GM12865 (cell line): ENCODE measurements at places on chromosomes 2 and 18.

GRCh38 chr2:46325182-46325928 is 28.1 kb downstream of the EPAS1 start:
- no peak for DNase-seq

- DNase-seq = no peak
Measured at GRCh38 chr2:201267278-201268030, 7.1 kb downstream of the CASP8 start.

DNA sequence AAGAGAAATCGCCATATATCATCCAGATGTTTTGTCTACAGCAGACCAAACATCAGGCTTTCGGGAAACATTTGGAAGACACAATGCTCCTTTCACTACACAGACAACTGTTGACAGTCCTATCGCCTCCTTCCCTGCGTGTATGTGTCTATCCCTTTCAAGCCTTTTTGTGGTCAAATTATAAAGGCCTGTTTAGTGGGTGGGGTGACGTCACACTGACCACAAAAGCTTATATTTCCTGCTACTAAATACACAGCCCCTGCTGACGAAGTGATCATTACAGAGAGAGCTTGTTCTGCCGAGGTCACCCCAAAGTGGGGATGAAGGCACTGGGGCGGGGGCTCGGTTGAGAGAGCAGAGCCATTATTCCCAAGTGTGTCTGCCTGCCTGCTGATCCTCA is 302.7 kb upstream of the TNP1 start:
- DNase-seq = peak; percentile 62

DNA sequence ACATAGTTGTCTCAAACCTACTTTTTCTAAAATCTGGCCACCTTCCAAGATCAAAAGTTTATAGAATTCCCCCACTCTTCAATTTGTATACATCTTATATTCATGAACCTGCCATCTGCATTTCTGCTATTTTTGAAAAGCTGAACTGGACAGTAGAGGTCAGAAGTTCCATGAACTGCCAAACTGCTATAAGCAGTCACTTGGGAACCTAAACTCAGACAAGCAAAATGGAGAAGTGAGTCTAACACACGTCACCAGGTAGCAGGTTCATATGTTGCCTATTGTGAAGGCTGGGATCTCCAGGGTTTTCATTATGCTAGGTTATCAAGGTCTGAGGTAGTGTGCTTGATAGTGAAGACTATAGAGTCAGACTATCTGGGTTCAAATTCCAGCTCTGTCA is 2.0 kb upstream of the MYO1B start:
- DNase-seq = peak; percentile 30

- no peak for DNase-seq
Measured at GRCh38 chr2:53545604-53546003, 222.0 kb upstream of the CHAC2 start.
